ENCODE measurements at places on chromosomes 1 and 21.
A peak's percentile ranks its signal among the peaks of the same experiment; 100 is the strongest.

- peak; percentile 74 for DNase-seq
Observed at GRCh38 chr1:12124693-12125421, 41.9 kb upstream of the TNFRSF1B start.

GRCh38 chr1:163066168-163066567 lies 3.0 kb upstream of the RGS4 start:
- DNase-seq, result no peak

DNA sequence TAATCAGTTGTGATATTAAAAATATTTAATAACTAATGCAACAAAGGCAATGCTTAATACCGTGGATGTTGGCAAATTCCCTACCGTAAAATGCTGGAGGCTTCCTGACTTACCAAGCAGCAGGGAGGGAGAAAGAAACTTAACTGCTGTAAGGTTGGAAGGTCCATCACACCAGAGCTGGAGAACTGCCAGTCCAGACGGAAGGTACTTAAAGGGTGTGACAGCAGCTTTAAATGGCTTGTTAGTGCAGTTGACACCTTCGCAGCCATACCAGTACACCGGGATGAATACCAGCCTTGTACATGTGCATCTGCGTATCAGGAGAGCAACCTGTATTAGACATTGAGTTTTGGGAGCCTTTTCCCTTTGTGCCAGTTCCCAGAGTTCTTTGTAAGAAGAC lies 269.5 kb upstream of the NCAM2 start:
- DNase-seq, result no peak

DNA sequence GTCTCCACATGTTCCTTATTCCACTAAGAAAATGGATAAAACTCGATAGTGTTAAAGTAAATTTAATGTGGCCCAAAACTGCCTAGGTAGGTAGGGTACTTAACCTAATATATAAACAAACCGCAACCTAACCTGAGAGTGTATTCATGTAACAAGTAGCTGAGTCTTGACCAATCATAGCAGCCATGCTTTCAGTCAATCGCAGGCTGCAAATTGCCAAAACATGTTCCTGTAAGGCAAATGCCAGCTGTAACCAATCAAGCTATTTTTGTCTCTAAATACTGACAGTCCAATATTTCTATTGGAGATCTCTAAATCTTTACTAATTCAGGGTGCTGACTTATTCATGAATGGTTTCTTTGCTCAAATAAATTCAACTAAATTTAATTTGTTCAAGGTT lies 3.1 kb upstream of the HMGCS2 start:
- DNase-seq, result no peak

DNA sequence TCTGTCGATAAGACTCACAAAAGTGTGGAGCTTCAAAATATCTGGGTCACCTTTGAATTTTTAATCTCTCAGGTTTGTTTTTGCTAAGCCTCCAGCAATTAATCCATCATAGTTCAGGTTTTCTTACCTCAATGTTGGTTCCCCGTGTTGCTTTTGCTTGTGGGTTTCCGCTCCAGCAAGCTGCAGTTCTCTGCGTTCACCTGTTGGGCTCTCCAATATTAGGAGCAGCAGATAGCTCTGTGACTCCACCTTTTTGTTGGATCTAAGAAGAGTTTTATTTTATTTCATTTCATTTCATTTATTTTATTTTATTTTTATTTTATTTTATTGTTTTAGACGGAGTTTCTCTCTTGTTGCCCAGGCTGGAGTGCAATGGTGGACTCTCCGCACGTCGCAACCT lies 335.5 kb downstream of the COL11A1 start:
- no peak for DNase-seq

DNA sequence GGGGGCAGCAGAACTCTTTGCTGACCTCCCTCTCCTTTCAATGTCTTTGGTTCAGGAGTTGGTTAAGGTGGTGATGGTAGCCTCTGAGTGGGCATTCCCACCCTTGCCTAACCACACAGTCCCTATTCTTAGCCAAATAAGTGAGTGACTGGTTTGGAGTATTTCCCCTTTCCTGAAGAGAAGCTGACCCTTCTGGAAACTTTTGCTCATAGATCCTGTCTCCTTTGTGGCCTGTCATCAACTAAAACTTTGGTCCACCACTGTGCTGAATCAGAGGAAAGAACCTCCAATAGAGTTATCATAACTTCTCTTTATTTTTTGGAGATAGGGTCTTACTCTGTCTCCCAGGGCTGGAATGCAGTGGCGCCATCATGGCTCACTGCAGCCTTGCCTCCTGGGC lies 31.1 kb downstream of the C1orf21 start:
- DNase-seq, result no peak

DNA sequence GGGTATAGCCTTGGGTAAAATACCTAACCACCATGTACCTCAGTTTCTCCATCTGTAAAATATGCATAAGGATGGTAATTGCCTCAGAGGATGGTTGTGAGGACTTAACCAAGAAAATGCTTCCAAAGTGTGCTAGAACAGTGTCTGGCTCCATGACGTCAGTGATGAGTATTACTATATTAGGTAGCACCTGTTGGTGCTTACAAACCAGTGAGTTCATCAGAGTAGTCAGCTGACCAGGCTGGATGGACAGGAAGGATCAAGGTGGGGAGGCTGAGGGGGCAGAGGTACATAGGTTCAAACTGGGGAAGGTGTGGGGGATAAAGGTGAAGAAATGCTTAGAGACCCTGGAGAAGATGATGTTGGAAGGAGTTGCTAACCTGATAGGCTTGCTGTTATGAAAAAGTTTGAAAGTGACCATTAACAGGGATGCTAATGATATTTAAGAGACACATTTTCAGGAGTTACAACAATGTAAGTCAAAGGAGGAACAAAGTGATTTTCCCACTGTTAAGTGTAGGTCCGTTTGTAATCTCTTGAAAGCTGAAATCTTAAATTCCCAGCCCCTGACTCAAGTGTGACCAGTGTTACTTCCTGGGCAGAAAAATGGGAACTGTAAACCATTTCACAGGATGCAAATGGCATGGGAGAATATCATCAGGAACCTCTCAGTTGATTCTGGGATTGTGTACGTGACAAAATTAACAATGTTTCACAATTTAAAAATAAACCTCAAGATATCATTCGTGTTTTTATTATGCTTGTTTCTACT lies 4.4 kb downstream of the NTPCR start:
- DNase-seq, result no peak

DNA sequence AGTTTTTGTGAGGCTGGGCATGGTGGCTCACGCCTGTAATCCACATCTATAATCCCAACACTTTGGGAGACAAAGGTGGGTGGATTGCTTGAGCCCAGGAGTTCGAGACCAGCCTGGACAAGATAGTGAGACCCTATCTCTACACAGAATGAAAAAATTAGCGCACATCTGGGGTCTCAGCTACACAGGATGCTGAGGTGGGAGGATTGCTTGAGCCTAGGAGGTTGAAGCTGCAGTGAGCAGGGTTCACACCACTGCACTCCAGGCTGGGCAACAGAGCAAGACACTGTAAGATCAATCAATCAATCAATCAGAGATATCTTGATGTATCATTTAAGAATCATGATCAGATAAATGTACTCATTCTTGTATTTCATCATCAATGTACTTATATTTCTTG lies 7.1 kb downstream of the ZYG11B start:
- no peak for DNase-seq

- DNase-seq, result no peak
Observed at GRCh38 chr1:42533101-42533863, 70.2 kb downstream of the CCDC30 start.

DNA sequence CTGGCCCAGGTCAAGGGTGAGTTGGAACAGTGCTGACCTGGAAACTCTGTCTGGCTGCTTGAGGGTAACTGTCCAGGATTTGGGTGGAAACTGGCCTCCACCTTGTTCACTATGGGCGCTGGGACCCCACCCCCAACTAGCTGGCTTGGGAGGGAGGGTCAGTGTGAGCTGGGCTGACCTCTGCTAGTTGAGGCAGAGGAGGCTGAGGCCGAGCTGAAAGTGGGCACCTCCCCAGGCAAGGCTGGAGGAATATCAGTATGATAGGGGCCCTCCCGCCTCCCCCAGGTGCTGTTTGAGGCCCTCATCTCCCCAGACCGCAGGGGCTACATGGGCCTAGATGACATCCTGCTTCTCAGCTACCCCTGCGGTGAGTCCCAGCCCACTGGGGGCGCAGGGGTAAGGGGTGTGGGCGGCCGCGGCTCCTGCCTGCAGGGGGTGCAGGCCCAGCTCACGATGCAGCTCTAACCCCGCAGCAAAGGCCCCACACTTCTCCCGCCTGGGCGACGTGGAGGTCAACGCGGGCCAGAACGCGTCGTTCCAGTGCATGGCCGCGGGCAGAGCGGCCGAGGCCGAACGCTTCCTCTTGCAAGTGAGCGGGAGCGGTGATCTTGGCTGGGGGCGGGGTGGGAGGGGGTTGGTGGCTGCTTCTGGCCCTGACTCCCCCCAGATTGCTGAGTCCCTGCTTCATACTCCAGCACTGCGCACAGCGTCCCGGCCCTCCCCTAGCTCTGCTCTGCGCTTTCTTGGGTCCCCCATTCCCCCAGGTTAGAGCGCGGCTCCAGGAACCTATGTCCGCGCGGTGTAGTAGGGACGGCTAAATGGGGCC lies 22.9 kb downstream of the PTPRU start:
- DNase-seq, result no peak

GRCh38 chr1:244953901-244954300 lies 89.6 kb upstream of the HNRNPU start:
- no peak for DNase-seq

- no peak for DNase-seq
Observed at GRCh38 chr1:1917304-1917976, 1.6 kb downstream of the TMEM52 start.

DNA sequence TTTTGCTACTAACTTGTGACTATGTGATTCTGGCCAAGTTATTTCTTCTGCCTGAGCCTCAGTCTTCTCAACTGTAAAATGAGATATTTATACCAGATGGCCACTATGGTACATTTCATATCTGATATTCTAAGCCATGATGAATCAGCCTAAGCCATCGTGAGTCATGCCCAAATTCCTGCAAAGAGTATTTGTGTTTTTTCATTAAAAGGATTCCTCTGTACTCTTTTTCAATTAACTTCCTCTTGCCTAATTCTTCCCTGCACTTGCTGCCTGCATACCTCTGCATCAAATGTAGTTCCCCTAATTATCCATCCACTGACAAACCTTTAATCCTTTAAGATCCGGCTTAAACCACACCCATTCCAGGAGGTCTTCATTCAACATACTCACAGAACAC lies 575.1 kb upstream of the BEND5 start:
- no peak for DNase-seq

DNA sequence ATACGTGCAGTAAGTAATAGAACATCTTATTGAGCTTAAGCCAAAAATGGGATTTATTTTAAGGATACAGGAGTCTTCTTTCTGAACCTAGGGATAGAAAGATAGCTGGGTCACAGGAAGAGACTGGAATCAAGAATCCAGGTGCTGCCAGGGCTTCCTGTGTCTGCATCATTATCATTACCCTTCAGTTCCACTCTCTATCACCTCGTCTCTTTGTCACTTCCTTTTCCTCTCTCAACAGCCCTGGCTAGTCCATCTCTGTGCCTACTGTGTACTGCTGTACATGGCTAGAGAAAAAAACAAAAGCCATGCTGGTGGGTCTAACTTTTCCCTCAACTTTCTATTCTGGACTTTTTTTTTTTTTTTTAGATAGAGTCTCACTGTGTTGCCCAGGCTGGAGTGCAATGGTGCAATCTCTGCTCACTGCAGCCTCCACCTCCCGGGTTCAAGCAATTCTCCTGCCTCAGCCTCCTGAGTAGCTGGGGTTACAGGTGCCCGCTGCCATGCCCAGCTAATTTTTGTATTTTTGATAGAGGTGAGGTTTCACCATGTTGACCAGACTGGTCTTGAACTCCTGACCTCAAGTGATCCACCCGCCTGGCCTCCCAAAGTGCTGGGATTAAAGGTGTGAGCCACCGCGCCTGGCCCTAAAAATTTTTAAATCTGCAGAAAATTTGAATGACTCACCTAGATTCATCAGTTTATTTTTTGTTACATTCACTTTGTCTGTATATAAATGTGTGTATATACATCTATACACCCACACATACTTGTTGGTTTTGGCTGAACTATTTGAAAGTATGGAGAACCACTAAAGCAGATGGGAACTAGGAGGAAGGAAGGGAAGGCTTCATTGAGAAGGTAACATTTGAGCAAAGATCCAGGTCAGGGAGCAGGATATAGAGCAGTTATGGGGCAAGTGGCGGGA lies 31.9 kb downstream of the UBE4B start:
- no peak for DNase-seq

- no peak for DNase-seq
Observed at GRCh38 chr21:43825936-43826622, 36.7 kb downstream of the RRP1 start.

DNA sequence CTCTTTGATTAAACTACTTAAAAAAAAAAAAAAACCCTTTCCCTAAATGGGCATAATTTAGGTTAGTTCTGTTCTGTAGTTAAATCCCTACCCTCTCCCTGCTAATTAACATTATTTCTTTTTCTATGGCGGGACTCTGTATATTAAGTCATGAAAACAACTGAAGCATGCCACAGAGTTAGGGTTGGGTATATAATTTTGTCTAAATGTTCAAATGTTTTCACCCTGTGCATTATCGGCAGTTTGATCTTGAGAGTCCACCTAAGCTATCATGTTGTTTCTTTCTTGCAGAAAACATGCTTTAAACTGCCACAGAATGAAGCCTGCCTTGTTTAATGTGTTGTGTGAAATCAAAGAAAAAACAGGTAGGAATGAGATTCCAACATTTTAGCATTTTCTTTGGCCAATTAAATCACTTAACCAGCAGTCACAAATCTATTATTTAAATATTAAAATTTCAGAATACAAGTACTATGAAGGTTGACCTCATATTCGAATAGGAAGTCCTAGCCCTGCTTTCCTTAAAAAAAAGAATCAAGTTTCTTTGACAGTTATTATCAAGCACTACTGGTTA lies 4.0 kb downstream of the PBX1 start:
- no peak for DNase-seq

DNA sequence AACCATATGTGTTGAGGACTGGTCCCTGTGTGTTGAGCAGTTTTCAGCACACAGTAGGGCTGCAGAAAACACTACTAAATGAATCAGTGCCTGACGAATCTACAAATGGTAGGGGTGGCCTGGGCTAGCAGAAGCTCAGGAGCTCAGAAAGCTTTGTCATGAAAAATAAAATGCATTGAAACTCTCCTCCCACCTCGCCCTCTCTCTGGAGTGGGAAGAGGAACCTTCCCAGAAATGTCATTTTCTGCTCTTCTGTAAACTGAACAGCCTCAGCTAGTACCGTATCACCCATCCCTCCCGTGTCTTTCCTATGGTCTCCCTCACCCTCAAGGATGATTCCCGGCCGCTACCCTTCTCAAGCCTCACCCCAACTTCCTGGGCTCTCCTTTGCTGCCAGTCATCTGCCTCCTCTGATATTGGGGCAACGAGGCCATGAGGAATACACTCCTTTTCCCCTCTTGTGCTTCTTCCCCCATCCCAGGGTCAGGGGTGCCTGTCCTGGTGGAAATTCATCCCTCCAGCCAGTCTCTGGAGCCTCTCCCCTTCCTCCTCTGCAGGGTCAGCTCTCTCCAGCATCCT lies 734.5 kb downstream of the PTPRU start:
- DNase-seq, result no peak
